ENCODE measurements at places on chromosomes 16 and 17.

DNA sequence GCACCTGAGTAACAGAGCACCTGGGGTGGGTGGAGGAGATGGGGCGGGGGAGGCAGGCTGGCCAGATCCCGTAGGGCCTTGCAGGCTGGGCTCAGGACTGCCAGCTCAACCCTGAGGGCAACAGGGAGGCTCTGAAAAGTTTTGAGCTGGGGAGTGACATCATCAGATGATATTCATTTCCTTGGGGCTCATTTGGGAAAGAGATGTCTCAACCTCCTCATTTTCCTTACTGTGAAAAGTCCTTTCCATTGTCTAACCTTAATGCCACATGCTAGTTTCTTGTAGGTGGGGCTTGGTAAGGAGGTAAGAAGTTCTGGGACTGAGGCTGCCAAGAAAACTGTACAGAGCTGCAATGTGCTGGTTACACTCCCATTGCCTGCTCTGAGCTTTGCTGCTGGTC lies 3.7 kb downstream of the TNS4 start:
- DNase-seq = no peak

- no peak for DNase-seq
Observed at GRCh38 chr17:81580481-81580880, 28.3 kb upstream of the FAAP100 start.

- peak; percentile 71 for DNase-seq
Observed at GRCh38 chr16:72247821-72248253, 75.9 kb upstream of the PMFBP1 start.

GRCh38 chr17:63542942-63543821 lies 7.1 kb upstream of the DCAF7 start:
- no peak for DNase-seq

DNA sequence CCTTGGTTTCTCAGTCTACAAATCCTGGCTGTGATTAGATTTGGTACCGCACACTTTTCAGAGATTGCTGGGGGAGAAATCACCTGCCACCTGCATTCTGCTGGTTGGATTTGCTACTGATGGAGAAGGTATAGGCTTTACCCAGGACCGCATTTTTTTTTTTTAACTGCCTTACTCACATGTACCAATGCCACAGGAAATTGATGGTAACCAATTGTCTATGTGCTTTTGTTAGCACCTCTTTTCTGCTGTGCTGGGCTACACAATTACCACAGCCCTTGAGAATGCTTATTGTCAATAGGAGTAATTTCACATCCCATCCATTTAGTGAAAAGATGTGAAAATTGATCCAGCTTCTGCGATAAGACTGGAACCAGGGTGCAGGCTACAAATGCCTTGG lies 74.4 kb upstream of the TANC2 start:
- no peak for DNase-seq

DNA sequence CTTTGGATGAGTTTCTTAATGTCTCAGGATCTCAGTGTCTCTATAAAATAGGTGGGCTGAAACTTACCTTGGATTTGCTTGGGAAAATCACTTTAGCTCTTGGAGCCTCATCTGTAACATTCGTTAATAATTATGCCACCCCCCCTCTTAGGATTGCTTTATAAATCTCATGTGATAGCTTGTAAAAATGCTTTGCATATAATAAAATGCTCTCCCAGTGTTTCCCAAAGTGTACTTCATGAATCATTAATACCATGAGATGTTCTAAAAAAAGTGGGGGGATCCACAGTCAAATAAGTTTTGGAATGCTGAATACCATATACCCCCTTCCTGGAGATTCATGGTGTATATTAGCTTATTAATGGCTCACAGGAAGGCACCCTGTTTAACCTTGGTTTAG lies 5.2 kb downstream of the KRT39 start:
- DNase-seq = no peak

GRCh38 chr17:8496081-8496480 lies 60.4 kb downstream of the NDEL1 start:
- no peak for DNase-seq

GRCh38 chr17:2613089-2613808 lies 19.8 kb downstream of the PAFAH1B1 start:
- no peak for DNase-seq

- DNase-seq = no peak
Observed at GRCh38 chr17:57010487-57010886, 32.6 kb downstream of the SCPEP1 start.

- no peak for DNase-seq
Observed at GRCh38 chr17:37506678-37507077, 17.0 kb downstream of the DUSP14 start.

- DNase-seq = no peak
Observed at GRCh38 chr17:73013301-73013700, 79.2 kb downstream of the SLC39A11 start.

- no peak for DNase-seq
Observed at GRCh38 chr17:61376931-61377838, 22.5 kb upstream of the TBX2 start.

- DNase-seq = no peak
Observed at GRCh38 chr17:74415608-74416396, 16.1 kb upstream of the GPRC5C start.

DNA sequence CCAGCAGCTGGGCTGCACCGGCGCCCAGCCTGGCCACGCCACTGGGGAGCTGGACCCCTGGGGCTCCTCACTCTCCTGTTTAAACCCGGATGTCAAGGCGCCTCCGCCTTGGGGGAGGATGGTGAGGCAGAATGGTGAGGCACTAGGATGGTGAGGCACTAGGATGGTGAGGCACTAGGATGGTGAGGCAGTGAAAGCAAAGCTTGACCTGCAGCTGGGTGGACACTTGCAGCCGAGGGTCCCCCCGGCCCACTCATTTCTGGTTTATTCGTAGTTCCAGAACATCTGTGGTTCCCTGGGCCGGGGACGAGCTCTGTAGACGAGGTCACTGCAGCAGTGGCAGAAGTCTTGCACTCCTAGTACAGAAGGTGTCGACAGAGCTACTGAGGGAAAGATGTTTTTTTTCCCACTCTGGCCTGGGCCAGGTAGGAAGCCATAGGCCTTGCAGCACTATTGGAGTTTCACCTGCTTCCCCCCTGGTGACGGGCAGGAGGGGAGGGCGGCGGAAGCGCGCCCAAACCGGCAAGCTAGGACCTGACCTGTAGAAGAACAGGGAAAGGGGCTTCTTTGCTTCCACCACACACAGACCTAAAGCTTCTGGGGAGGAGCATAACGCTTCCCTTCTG lies 1.1 kb upstream of the HNF1B start:
- DNase-seq = no peak

DNA sequence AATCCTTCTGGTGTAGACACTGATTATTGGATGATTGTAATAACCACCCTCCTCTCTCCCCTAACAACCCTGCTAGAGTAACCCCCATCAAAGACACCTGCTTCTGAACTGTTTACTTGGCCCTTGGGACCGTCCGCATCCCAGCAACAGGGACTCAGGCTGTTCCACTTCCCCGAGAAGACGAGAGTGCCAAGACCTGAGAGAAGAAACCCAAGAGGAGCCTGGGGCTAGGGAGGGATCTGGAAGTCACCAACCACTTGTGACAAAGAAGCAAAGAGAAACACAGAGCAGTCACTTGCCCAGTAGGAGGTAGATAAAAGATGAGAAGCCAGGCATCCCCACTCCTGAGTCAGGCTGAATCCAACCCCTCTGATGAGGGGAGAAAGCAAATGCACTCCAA lies 84.3 kb downstream of the CDH11 start:
- no peak for DNase-seq

DNA sequence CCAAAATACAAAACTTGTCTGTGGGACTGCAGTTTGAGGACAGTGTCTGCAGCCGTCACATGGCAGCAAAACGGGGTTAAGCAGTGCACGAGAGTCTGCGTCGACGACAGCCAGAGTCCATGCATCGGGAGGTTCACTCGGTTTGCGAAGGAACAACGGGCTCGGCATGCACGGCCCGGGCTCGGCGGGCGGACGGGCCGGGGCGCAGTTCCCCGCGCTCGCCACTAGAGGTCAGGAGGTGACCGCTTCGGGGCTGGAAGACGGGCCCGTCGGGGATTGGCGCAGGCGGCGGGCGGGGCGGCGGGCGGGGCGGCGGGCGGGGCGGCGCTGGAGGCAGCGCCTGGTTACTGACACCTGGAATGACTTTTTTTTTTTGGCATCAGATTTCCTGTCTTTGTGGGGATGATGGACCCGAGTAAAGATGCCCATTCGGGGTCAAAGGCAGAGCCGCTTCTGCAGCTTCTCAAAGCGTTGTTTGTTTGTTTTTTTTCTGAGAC lies 6.5 kb downstream of the SCGB1C2 start:
- peak; percentile 56 for DNase-seq

GRCh38 chr17:58666858-58667267 lies 25.0 kb downstream of the TEX14 start:
- DNase-seq = peak; percentile 47

GRCh38 chr17:58327363-58328194 lies 1.0 kb downstream of the TSPOAP1 start:
- peak; percentile 37 for DNase-seq

- DNase-seq = peak; percentile 37
Observed at GRCh38 chr16:78505544-78506366, 406.3 kb downstream of the WWOX start.

- no peak for DNase-seq
Observed at GRCh38 chr17:76354747-76355310, 1.1 kb upstream of the PRPSAP1 start.

- no peak for DNase-seq
Observed at GRCh38 chr16:24493821-24494220, 45.5 kb upstream of the RBBP6 start.

GRCh38 chr17:34265711-34266110 lies 4.3 kb upstream of the CCL7 start:
- DNase-seq = no peak

DNA sequence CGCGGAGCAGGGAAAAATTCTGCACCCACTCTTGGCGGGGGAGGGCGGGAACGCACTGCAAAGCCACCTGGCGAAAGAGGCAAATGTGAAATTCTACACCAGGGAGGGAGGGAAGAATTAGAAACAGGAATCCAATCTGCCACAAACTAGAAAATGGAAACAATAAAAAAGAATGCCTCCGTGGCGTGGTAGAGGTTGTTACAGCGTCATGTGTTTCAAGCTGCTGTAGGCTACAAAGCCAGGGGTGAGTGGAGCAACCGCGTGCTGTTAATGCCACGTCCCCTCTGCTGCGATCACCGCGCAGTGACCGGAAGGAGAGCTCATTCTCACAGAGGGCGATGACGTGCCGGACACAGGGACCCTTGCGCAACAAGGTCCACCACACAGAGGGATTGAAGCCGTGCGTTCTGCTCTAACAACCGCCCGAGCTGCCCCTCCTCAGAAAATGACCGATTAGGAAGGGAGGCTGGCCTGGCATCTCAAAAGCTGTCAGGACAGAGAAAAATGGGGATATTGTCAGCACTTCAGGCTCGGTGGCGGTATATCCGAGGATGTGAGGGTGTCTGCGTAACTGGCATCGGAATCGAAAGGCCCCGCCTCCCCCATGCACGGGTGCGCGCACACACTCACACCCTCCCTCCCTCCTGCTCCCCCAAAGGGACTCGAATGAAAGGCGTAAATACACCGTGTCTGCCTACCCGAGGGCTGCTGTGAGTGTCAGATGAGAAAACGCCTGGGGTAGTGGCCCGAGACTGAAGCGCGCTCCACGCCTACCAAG lies 70.8 kb upstream of the TNRC6C start:
- peak; percentile 48 for DNase-seq

DNA sequence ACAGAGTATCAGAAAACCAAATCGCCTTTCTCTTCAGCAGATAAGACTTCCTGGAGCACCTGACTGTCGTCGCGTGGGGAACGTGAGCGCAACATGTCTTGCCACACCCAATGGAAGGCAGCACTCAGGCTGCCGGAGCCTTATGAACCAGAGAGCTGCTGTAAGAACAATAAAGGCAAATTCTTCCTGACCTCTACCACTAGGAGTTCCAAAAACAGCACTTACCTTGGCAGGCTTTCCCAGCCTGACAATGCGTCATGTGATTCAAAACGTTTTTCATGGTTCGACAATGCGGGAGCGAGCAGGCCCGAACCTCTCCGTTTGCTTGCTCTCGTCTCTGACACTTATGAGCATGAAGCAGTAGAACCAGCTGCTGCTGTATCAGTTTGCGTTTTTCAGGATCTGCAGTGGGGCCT lies 75.8 kb upstream of the TRAP1 start:
- no peak for DNase-seq

- no peak for DNase-seq
Observed at GRCh38 chr17:70780031-70780430, 610.7 kb downstream of the KCNJ2 start.

DNA sequence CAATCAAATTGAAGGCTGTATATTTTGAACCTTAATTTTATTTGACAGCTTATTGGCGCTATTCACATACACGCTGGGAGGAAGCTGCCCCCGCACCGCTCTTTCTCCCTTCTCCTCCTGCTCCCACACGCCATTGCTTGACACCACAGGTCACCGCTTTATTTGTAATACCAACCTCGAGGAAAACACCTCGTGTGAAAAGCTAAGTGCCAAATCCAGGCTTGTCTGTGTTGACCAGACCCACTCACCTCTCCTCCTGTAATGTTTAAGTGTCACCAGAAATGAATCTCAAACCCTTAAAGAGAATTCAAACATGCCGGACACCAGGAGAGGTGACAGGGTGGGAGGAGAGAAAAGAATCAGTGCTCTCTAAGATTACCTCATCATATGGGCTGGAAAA lies 331.4 kb downstream of the GRIN2A start:
- no peak for DNase-seq

DNA sequence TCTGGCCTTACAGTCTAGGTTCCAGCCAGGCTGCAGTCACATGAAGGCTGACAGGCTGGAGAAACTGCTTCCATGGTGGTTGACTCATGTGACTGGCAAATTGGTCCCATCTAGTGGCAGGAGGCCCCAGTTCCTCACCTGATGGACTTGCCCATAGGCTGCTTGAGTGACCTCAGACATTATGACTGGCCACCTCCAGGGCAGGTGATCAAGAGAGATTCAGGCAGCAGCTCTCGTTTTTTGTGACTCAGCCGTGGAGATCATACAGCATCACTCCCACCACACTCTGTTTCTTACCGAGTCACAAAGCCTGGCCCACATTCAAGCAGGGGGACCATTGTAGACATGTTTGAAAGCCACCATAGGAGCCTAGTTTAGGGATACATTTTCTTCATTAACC lies 34.5 kb downstream of the SIAH1 start:
- DNase-seq = no peak

DNA sequence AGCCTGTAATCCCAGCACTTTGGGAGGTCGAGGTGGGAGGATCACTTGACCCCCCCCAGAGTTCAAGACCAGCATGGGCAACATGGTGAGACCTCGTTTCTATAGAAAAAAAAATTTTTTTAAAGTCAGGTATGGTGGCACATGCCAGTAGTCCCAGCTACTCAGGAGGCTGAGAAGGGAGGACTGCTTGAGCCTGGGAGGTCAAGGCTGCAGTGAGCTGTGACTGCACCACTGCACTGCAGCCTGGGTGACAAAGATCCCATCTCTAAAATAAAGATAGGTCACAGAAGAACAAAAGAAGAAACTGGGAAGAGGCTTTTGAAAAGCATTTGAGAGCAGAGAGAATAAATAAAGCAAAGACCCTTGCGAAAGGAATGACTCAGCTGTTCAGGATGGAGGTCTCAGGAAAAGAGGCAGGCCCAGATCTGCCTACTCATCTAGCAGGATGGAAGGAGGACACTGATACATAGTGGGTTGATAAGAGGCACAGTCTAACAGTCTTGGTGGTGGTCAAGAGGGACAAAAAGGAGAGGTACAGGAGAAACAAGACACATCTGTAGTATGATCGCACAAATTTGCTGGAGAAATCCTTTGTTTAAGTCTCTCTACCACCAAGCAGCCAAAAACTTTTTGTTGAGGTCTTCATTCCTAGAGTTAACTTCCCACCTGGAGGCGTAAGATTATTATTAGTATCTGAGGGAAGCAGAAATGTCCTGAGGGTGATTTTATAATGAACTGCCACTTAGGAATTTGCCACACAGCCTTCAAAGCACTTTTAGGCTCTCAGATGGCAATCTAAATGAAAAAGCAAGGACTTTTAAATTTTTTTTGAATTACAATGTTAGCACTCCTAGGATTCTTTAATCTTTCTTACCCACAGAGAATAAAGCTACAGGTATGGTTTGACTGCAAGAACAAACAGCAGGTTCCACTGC lies 17.6 kb downstream of the ZSWIM7 start:
- peak; percentile 53 for DNase-seq
